ENCODE measurements at places on chromosomes 7 and 10. TPM values are rescaled to one million over a fixed set of nuclear protein-coding genes. Genes with fewer than 3 reads are reported as not detected.

HTR5A gene
- total RNA-seq, result not detected

DNA sequence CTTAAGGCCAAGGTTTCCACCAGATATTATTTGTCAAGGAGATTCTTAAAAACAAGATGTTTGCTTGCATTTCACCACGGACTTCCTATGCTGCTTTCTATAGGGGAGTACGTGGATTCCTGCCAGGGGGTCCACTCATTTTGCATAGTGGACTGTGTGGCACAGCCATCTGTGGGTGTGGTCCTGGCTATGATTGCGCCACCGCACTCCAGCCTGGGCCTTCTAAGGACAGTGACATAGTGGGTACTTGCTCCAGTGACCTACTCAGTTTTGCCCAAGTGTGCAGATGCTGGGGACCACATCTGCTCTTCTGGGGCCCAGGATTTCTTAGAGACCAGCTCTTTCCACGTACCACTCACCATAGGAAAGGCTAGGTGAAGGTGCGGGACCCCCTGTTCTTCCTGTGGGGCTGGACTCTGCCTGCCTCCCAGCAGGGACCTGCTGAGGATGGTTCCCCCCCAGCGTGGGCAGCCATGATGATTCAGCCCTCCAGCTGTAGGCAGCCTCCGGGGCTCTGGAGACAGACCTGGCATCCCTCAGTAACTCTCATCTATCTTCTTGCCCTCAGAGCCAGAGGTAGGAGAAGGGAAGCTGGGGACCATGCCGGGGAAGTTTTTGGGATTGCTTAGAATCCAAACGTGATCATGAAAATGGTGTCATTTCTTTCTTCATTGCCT is 42.9 kb downstream of the HK1 start:
- DNase-seq, result no peak

ZNF655 gene
- 24.0 TPM for total RNA-seq

GRCh38 chr7:149524394-149524793 is 26.8 kb upstream of the ZNF746 start:
- DNase-seq, result no peak

FAM25C gene
- total RNA-seq, result not detected

GRCh38 chr7:94008537-94008936 is 4.4 kb upstream of the BET1 start:
- DNase-seq, result no peak

GRCh38 chr7:47239931-47240421 is 341.9 kb downstream of the TNS3 start:
- DNase-seq, result no peak

DNA sequence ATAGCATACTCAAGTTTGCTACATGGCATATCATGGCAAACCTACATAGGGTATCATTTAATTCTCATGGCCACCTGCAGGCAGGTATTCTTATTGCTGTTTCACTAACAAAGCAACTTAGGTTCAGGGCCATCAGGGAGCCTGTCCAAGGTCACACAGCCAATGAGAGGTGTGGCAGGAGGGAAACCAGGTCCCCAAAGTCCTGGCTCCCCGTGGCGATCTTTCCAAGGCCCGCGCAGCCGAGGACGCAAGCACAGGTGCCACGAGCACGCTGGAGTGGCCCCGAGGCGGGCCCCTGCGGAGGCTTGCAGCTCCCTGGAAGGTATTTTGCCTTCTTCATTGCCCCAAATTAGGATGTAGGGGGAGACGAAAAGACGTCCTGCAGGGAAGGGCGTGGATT is 20.8 kb downstream of the PRKAG2 start:
- DNase-seq, result no peak

SPDYE5 gene
- not detected for total RNA-seq

GLCCI1 gene
- total RNA-seq, result 4.4 TPM

GRCh38 chr10:99952799-99953198 is 56.9 kb downstream of the DNMBP start:
- no peak for DNase-seq

DNA sequence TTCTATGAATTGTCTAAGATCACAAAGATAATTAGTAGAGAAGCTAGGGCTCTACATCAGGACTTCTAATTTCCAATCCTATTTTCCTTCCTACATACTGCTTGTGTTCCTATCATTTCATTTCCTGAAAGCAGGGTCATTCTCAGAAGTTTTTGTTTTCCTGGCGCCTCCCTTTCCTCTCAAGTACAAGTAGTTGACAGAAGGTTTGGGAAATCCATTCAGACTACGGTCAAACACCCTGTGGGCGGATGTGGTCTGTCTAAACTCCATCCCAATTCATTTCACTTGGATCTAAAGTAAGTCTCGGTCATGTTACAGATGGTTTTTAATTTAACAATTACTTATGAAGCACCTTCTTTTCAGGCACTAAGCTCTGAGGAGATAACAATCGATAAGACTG is 221.4 kb downstream of the MTERF1 start:
- DNase-seq, result no peak

DNA sequence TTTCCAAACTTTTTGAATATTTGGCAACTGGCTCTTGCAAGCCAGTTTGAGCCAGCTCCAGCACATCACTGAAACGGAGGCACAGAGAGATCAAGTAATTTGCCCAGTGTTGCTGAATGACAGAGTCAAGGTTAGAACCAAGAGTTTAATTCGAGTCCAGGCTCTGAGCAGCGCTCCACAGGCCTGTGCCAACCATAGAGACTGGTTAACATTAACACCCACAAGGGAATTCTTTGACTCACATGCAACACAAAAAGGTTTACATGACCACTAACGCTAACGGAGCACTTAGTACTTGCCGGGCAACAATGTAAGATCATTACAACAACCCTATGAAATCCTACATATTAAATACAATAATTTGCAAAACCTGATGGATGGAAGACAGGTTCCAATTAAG is 1.5 kb downstream of the RGS10 start:
- DNase-seq, result peak; percentile 1

AEBP1 gene
- total RNA-seq, result 9.4 TPM

GRCh38 chr7:35463751-35464150 is 209.9 kb upstream of the TBX20 start:
- no peak for DNase-seq

- DNase-seq, result no peak
These were observed 230.9 kb downstream of the KLF6 start for GRCh38 chr10:3554121-3554522.

FEZF1 gene
- total RNA-seq, result not detected

DNA sequence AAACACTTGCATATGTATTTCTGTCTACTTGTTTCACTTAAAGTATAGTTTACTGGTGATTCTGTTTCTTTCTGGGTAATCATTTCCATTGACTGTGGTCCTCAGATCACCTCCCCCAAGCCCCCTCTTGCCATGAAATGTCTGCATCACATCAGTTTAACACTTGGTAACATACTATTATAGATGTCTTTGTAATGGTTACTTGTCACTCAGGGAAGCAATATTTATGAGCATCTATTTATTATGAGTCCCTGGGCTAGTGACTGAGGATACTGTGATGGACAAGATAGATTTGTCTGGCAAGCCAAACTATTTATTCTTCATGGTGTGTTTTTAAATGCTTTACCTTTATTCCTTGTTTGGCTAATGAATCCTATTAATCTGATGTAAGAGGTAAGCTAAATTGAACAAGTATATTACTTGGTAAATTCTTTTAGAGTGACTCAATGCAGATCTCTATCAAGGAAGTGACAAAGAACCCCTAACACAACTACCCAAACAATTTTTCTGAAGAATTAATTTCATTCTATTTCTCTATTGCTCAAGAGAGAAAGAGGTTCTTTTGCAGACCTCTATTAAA is 270.9 kb downstream of the RELN start:
- DNase-seq, result no peak

ALOX5 gene
- 4.8 TPM for total RNA-seq

CYP2E1 gene
- total RNA-seq, result 3,844 TPM

- DNase-seq, result no peak
These were observed 15.6 kb downstream of the ATXN7L1 start for GRCh38 chr7:105860793-105861192.

FFAR4 gene
- 0.25 TPM for total RNA-seq

- no peak for DNase-seq
These were observed 21.6 kb downstream of the RBM28 start for GRCh38 chr7:128322040-128322643.

HKDC1 gene
- total RNA-seq, result 0.65 TPM

- DNase-seq, result peak; percentile 74
These were observed at the start of gene ST7 for GRCh38 chr7:116953372-116953905. Gene ST7, plus strand, starts transcription at chr7:116953501. Its CDS starts 40 bp downstream, at chr7:116953541.

DNA sequence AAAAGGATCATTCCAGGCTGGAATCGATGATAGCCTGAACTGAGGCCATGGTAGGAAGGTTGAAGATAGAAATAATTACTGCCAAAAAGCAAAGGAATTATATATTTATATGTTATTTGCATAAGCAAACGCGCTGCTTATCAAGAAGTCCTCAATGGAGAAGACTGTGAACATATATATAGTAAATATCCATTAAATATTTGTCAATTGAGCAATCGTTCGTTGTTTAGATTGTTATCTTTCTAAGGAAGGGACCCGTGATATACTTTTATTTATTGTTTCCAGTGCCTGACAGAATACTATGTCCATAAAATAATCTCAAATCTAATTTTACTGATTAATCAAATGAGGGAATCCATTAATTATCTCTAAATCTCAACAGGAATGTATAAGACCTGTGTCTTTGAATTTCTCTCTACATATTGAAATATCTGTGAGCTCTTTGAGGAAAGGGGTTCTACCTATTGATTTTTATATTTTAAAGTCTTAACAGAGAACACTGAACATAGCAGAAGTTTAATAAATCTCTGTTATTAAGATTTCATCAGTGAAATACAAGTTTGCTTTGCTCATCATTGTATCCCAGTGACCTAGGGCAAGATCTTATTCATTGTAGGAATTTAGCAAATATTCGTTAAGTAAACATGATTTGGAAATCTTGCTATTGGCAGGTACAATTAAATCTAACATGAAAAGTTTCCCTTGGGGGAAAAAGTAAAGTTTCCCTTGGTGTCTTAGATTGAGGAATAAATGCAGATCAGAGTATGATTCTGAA is 12.0 kb upstream of the HERC4 start:
- DNase-seq, result no peak

TMEM213 gene
- not detected for total RNA-seq

DNA sequence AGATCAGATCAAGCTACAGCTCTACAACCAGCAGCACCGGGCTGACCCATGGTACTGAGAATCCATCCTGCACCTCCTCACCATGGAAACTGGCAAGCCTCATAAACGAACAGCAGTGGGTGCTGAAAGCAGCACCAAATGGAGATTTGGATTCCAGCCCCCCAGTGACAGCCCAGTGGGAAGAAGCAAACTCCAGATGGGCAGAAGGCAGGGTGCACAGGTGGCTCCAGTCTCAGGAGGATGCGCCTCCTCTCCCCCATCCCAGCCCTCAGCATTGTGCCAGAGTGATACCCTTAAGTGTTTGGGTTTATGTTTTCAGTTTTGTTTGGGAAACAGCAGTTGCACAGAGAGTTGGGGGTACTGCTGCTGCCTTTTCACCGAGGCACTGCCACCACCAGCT is 20.6 kb upstream of the SMO start:
- DNase-seq, result no peak

ENKUR gene
- 0.48 TPM for total RNA-seq

GRCh38 chr10:121813211-121813815 is 114.5 kb downstream of the ATE1 start:
- no peak for DNase-seq

DNA sequence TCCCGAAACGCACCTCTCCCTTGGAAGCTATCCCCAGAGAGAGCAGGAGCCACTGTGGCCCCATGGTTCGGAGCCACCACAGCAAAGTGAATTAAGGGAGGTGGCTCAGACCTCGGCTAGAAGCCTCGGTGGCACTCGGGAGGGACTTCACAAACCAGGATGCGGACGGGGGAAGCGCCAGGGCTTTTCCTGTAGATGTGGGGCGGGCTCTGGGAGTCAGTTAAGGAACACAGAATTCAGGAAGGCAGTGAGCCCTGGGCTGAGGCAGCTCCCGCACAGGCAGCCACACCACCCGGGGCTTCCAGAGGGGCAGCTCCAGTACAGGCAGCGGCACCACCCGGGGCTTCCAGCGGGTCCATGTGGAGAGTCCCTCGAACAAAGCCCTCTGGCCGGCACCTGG is 42.7 kb upstream of the DPYSL4 start:
- DNase-seq, result no peak

GRCh38 chr10:68787813-68788212 is 39.5 kb upstream of the STOX1 start:
- no peak for DNase-seq

UTF1 gene
- total RNA-seq, result not detected

AGMO gene
- total RNA-seq, result 33.0 TPM

GRCh38 chr7:1087465-1087814 is 473 bp upstream of the GPER1 start:
- DNase-seq, result no peak

GIMAP8 gene
- 4.4 TPM for total RNA-seq

GNB2 gene
- total RNA-seq, result 80.9 TPM

- DNase-seq, result no peak
These were observed 7.8 kb downstream of the ICA1 start for GRCh38 chr7:8254215-8254614.

RRP12 gene
- 7.0 TPM for total RNA-seq

DNA sequence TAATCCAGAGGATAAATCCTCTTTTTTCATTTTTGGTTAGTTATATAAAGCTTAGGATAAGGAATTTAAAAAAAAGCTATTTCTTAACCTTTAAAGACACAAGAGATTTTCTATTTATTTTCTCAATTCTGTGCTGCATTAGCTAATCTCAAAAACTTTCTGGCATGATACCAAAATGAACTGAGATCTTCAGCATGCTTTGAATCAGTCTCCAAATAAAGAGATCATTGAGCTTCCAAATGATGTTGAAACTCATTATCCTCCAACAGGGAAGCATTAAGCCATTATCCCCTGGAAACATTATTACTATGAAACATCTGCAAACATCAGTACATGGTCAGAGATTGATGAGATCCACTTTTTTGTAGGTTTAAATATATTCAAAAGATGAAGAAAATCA is 350.3 kb upstream of the TEX47 start:
- DNase-seq, result no peak

DNA sequence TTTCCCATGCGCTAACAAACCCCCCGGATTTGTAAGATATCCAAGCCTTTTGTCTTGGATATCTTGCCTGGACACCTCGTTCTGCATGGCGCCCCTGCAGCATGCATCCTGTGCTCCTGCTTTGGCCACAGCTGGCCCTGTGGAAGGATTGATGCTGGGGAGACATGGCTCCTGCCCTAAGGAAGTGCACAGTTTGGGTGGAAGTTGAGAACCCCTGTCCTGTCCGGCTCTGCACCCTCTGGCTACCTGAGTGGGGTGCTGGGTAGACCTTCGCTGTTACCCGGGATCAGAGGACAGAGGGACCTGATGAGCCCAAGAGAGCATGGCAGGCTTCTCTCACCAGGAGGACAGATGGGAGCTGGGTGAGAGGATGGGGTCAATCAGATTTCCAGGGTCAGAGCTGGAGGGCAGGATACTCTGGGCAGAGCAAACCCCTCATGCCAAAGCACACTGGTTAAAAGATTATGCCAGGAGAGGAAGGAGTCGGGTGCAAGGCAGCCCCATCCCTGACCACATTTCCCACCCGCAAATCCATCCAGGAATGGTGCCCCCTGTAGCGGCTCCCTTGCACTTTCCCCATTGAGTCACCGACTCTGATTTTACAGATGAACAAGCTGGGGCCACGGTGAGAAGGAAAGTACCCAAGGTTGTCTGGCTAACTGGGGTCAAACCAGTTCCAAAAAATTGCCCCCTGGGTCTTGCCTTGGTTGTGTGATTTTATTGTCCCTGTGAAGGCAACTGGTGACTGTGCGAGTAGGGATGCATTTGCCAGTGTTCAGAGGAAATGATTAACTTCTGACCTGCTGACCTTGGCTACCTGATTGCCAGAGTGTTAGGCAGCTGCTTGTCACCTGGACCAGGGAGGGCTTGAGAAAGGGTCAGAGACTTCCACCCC is 290.1 kb upstream of the ZMIZ1 start:
- DNase-seq, result peak; percentile 70
